Central memory CD4-positive, alpha-beta T cell (primary cell): ENCODE measurements at places on chromosomes 3 and 15.

GRCh38 chr15:63500265-63501250, 3.8 kb upstream of the USP3 start:
- DNase-seq: no peak

DNA sequence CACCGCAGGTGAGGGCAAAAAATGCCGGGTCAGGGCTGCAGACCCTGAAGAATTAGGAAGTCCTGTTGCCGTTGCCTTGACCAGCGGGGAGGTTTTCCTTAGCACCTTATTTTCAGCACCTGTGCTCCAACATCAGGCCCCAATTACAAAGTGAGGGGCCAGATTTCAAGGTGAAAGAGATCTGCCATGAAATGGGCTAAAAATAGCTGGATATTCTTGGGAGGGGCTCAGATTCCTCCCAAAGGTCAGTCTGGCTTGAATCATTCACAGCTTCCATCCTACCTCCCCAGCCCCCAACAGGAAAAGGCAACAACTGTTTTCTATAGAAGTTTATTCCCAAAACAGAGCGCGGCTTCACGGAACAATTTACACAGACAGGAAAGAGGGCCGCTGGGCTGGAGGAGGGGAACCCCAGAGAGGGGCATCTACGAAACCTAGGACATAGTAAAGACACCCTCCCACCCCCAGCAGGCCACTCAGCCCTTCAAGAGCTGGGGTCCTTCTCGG, 941 bp upstream of the SLC26A6 start:
- DNase-seq: no peak

DNA sequence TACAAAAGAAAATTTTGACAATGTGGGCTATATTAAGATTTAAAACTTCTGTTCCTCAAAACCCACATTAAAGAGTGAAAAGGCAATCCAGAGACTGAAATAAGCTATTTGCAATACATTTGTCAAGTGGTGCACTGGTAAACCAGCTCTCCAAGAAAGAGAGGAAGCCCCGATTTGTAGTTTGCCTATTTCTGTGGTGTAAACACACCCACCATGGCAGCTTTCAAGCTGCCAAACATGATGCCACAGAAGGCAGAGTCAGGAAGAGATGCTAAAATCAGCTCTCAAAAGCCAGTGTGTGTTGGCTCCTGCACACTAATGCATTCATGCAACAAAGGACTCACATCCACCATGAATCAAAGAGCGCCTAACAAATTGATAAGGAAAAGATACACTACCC, 17.5 kb downstream of the RFTN1 start:
- peak; percentile 35 for DNase-seq

DNA sequence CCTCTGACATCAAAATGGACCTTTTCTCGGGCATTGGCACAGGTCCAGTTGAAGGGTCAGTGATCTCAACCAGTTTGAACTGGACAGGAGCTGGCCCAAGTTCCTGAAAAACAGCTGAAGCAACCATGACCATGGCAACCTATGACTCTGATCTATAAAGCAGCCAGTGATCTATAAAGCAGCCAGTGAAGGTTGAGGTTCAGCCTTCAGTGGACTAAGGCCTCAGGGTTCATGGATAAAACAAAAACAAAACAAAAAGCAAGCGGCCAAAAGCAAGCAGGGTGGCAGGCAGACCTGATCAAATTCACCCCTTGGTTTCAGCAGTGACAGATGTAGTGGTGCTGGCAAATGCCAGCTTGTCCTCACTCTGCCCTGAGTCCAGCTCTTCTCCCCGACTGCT, 10.0 kb upstream of the CHRNB4 start:
- DNase-seq: no peak

DNA sequence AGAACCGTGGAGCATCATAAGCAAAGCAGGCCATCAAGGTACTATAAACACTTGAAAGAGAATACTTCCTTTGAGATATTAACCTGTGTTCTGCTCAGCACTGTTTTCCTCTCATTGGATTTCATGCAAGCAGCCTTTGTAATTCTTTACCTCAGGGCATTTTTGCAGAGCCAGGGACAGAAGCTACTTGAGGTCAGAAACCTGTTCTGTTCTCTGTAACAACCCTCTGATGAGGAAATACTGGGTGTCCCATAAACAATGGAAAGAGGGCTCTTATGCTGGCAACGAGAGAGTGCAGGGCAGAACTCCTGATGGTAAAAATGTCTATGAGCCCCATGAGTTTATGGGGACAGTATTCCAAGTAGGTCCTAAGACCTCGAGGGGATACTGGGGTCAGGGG, 66.0 kb downstream of the DCLK3 start:
- no peak for DNase-seq

- DNase-seq: no peak
Measured at GRCh38 chr3:124777762-124778470, 47.7 kb downstream of the UMPS start.
